Stimulated activated CD8-positive, alpha-beta memory T cell treated with anti-CD3 and anti-CD28 coated beads, Interleukin-15, amount 100 ng/mL, for 24 hours (primary cell): ENCODE measurements at places on chromosomes 6 and 20.

- no peak for DNase-seq
Measured at GRCh38 chr6:48978016-48978415, 485.0 kb downstream of the MMUT start.

GRCh38 chr6:55494411-55494810 is 84.6 kb downstream of the HMGCLL1 start:
- no peak for DNase-seq

DNA sequence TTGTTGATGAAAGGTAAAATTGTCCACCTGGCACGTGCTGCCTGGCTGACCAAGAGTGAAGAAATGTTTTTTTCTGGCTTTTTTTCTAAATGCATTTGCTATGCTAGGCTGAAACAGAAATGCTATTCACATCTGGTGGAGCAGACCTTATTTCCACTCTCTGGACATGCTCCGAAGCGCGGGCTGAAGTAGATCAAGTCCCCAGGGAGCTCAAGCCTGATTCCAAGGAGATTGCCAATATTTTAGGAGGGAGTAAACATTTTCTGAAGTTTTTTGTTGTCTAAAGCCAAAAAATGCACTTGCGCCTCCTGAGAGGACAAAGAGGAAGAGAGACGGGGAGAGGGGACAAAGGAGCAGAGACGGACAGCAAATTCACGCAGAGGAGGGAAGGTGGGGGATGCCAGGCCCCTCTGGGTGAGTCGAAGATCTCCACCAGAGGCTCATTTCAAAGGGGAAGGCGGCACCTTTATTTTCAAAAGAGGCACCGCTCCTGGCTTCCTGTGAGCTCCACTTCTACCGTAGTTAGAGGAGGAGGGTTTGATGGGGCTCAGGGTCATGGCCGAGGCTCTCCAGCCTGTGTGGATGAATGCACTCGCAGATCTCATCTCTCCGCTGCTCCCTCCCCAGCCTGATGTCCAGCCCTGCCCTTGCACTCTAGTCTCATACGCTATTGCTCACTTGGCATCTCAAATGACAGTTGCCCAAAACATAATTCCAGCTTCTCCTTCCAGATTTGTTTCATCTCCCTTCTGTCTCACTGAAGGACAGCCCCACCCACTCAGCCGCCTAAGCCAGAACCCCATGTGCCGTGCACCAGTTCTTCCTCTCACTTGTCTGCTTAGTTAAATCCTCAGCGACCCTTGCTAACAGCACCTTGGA is 23.1 kb upstream of the SMOC2 start:
- DNase-seq, result no peak

DNA sequence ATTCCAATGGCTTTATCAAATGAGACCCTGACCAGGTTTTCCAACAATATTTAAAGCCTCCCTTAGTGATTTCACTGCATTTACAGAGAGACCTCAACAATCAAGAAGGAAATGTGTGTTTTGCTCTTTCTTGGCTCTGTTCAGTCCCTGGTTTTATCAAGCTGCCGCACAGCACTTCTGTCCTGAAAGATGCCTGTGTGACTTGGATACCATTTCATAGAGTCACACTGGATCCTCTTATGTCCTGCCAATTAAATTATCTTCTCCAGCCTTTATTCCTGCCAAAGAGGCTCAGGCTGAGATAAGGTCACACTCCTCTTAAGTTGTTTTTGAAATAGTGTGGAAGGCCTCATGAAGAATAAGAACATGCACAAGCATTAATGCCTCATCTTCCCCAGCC is 197.0 kb upstream of the RNF217 start:
- DNase-seq, result no peak

DNA sequence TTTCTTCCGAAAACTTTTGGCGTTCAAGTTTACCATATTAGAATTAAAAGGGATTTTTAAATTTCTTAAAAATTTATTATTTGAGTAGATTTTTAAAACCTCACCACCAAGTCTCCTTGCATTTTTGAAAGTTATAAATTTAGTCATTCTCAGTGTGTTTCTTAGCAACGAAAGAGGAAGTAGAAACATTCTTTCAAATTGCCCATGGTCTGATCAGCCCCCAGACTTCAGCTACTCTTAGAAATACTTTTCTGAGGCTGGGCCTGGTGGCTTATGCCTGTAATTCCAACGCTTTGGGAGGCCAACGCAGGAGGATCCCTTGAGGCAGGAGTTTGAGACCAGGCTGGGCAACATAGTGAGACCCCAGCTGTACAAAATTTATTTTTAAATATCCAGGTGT is 15.1 kb upstream of the RTF2 start:
- DNase-seq, result no peak

GRCh38 chr6:27280064-27280539 is 32.0 kb downstream of the POM121L2 start:
- DNase-seq, result no peak

GRCh38 chr6:119677384-119677783 is 327.8 kb upstream of the MAN1A1 start:
- DNase-seq, result no peak

- DNase-seq, result no peak
Measured at GRCh38 chr6:4606821-4607704, 169.1 kb upstream of the CDYL start.

DNA sequence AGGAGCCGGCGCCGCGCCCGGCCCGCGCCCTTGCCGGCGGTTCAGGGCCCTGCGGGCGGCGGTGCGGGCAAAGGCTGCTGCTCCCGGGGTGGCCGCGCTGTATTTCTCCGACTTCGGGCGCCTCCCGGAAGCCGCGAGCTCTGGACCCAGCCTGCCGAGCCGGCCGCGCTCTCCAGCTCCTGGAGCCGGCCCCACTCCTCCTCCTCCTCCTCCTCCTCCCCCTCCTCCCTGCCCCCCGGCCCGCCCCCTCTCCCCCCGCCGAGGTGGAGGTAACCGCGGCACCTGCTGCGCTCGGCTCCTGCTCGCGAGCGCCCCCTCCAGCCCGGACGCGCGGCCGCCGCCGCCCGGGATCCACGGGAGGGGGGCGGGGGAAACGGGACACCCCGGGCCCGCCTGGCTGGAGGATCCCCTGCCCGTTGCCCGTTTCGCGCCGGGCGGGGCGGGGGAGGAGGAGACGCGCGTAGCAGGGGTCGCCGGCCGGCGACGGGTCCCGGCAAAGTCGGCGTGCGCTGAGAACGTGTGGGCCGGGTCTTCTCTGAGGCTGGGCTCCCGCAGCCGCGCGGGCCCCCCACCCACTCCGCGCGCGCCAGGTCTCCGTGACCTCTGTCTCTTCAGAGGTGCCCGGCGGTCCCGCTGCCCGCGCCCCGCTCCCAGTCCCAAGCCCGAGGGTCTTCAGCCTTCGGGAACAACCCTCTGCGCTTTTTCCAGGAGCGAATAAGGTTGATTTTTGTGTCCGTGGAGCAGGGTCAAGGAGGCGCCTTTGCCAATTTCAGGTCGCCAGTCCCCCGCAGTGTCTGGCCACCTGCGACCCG is at the start of gene SLC22A23:
SLC22A23 (minus strand) TSS at position 153 of the 812 bp plus-strand sequence. CDS start 491 bp downstream, outside the sequence.
- peak; percentile 49 for DNase-seq
